Dorsolateral prefrontal cortex (tissue), 122 donors: ENCODE measurements at places on chromosomes 7 and 10.

GRCh38 chr10:34599026-34599795 is 215.9 kb downstream of the PARD3 start:
- no peak for DNase-seq

- no peak for DNase-seq
Measured at GRCh38 chr10:72020914-72021809, 57.0 kb downstream of the CHST3 start.

- DNase-seq = no peak
Measured at GRCh38 chr7:37359662-37360444, 88.8 kb downstream of the ELMO1 start.

GRCh38 chr7:44884621-44885393 is 523 bp downstream of the PURB start:
- DNase-seq = peak; percentile 41

DNA sequence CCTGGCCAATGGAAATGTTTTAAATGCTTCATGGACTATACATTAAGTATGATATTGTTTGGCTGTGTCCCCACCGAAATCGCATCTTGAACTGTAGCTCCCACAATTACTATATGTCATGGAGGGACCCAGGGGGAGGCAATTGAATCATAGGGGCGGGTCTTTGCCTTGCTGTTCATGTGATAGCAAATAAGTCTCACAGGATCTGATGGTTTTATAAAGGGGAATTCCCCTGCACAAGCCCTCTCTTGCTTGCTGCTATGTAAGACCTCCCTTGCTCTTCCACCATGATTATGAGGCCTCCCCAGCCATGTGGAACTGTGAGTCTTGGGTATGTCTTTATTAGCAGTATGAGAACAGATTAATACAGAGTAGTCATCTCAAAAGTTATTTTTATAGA is 32.4 kb upstream of the GRB10 start:
- no peak for DNase-seq

DNA sequence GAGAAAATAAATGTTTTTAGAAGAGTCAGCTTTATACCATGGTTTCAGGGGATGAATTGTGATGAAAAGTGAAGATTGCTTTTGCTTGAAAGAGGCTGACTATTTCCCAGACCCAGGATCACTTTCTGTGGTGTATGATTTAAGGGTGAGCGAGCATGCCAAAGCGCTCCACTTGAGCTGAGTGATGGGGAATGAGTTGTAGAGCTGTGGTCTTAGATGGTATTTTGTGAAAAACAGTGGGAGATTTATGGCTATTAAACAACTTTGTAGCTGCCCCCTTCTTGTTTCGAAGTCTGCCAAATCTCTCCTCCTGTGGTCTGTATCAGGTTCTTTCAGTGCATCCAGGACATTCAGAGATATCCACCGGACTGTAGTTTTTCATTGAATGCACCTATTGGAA is 888.2 kb downstream of the LRMDA start:
- no peak for DNase-seq

DNA sequence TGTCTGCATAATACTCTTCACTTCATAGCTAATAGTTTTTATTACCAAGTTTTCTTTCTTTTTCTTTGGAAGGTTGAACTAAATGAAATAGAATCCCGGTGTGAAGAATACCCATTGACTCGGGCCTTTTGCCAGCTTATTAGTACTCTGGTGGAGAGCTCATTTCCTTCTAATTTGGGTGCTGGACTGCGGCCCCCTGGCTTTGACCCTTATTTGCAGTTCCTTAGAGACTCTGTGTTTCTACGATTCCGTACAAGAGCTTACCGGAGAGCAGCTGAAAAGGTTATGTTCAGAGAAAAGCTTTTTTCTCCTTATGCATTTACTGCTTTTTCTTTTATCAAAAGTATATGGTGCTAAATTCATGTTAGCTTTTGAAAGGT is 40.2 kb downstream of the NUP205 start:
- DNase-seq = peak; percentile 51

DNA sequence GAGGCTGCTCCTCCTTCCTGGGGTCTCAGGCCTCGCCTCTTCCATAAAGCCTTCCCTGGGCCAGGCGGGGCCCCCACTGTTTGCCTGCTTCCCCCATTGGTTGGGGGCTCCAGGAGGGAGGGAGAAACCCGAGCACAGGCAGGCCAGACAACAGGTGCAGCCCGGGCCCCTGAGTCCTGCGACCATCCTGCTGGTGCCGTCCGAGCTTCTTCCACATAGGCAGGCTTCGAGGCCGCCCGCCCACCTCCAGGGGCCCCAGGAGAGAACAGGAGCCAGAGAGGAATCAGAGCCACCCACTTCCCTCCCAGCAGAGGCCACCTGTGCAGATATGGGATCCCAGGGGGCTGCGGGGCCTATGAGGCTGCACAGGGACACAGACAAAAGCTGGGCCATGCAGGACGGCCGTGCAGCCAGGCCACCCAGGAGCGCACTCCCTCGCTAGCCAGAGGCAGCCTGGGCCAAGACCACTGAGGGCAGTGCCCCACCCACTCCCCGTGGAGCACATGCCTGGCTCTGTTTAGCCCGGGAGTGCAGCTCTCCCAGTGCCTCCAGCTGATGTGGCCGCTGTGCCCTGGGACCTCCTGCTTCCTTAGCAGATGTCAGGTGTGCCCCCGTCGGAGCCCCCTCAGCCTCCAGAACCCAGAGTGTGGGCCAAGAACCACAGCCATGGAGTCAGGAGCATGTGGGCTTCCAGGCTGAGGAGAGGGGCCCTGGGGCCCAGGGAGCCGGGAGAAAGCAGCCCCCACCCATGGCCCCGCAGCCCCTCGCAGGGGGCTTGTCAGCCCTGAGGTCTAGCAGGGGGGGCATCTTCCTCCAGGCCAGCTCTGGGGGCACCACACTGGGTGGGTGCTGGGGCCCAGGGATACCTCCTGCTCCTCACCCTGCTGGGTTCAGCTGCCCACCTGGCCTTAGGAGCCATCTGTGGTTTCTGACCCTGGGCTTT is 59.9 kb upstream of the INPP5A start:
- no peak for DNase-seq

- no peak for DNase-seq
Measured at GRCh38 chr7:43869867-43870240, 537 bp upstream of the MRPS24 start.

DNA sequence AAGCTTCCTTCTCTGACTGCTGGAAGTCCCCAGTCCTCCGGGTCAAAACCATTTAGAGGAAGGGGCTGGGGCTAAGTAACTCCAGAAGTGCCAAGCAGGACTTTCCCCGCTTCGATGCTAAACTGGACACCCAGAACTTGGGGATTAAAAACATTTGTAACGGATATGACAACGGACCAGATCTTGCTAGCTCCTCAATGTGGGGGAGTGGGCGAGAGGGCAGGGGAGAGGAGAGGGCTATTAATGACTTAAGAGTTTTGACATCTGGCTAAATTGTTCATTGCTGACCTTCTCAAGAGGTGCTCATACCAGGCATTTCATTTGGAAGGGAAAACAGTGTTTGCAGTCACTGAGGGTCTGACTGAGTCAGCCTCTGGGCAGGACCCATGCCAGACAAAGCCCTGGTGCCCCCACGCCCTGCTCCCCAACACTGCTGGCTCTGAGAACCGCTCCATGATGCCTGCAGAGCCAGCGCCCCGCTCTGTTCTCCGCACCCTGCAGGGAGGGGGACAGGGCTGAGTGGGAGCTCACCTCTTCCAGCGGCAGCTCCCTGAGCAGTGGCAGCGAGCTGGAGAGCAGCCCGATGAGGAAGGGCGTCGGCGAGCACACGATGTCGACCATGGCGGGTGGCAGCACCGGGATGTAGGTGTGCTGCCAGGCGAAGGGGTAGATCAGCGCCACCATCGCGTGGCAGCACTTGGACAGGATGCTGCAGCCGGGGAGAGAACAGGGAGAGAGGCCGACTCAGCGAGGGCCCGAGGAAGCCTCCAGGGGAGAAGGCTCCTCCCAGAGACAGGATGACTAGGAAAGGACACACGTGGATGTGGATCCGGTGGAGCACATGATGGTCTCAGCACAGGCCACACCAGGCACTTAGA is 47.7 kb upstream of the MKRN1 start:
- no peak for DNase-seq

- no peak for DNase-seq
Measured at GRCh38 chr10:968546-969199, 19.6 kb upstream of the GTPBP4 start.

GRCh38 chr7:28292834-28293526 is 112.4 kb upstream of the JAZF1 start:
- no peak for DNase-seq

- DNase-seq = no peak
Measured at GRCh38 chr10:79397575-79398303, 47.7 kb downstream of the ZCCHC24 start.

DNA sequence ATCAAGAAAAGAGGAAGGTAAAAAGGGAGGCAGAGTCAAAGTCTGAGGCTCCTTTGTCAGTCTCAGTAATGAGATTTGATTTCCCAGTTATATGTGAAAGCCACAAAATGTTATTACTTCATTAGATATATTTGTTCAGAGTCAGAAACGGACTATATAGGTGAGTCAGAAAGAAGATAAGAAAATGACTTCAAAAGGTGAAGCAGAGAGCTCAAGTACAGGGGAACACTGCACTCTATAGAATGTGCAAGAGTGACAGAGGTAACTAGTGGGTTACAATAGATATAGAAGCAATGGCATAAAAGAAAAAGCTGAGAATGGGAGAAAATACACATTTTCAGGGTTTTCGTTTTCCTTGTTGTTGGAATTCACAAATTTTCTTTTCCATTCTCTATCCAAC is 43.3 kb downstream of the DGKB start:
- no peak for DNase-seq

GRCh38 chr10:69215405-69216171 is 4.5 kb upstream of the HKDC1 start:
- no peak for DNase-seq

GRCh38 chr7:100808354-100808875 is 18.9 kb downstream of the EPHB4 start:
- DNase-seq = no peak

DNA sequence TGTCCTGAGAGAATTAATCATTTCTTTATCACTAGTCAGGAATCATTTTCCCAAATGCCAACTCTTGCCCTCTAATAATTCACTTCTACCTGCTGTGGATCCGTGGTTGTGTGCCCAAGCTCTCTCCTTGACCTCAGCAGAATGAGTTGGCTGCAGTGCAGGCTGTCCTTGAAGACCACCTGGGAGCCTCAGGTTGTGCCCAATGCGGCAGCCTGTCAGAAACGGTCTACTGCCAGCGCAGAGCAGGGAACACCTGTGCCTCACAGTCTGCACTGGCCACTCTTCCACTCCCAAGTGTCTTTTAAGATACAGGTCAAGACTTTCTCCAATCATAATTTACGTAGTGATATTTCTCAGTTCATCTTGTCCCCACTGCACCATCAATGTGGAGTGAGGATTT is 246.0 kb upstream of the PHF14 start:
- DNase-seq = no peak

DNA sequence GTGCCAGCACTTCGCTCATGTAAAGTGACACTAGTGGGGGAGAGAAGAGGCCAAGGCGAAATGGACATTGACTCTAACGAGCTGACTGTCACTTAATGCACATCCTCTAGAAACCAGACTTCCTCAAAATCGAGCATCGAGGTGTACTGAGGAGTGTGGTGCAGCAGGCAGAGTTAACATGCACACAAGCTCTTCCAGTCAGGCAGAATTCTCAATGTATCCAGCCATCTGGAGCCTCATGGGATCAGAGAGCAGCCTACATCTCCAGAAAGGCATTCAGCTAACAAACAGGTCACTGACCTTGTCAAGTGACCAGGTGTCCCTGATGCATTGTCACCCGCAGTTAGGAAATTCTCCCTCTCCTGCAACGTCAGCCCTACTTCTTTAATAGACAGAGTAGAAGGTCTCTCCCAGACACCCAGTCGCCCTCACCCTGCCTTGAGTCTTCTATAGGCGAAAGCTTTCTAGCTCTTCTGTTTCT is 259.8 kb upstream of the AOAH start:
- DNase-seq = no peak

GRCh38 chr10:62637249-62638061 is 167.1 kb upstream of the ADO start:
- DNase-seq = no peak

- no peak for DNase-seq
Measured at GRCh38 chr10:28710202-28710886, 33.0 kb downstream of the BAMBI start.

- no peak for DNase-seq
Measured at GRCh38 chr10:69861251-69862240, 59.8 kb downstream of the COL13A1 start.

DNA sequence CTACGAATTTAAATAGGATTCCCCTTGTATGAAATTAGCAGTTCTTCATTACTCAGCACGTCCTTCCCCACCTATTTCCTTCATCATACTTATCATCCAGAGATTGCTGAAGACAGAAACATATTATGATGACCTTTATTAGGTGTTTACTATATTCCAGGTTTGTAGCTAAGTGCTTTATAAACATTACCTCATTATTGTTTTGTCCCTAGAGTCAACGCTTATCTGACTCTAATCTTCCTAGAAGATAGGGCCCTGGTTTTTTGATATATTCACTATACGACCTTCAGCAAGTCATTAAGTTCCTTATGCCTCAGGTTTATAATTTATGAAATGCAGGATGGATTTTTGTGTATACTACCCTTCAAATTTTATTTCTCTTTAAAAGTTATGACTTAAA is 36.8 kb upstream of the NRP1 start:
- no peak for DNase-seq

GRCh38 chr7:101615446-101615845 is 13.7 kb downstream of the MYL10 start:
- DNase-seq = no peak
